ENCODE measurements at places on chromosomes 5 and 9.
A peak's percentile ranks its signal among the peaks of the same experiment; 100 is the strongest.

GRCh38 chr9:127505396-127506116 lies 54.2 kb downstream of the LRSAM1 start:
- DNase-seq: no peak

- no peak for DNase-seq
These were observed 30.4 kb downstream of the IRF1 start for GRCh38 chr5:132459983-132460838.

GRCh38 chr5:643811-644271 lies 31.7 kb downstream of the CEP72 start:
- no peak for DNase-seq

DNA sequence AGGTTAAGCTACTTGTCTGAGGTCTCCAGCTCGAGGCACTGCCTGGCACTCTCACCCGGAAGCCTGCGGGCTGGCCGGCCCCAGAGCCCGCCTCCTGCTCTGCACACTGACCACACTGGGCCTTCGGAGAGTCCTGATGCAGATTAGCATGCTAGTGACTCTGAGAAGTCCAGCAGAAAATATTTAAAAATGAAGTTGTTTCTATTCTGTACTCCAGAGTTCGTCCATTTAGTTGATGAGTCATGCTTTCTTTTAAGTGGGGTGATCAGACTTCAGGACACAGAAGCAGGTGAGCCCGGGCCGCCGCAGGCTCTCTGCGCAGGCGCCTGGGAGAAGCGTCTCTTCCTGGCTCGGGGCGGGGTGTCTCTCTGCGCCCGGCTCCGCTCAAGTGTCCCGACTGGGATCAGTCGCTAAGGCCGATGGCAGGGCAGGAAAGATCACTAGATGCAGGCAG lies 32.5 kb downstream of the FAM240B start:
- DNase-seq: peak; percentile 1

DNA sequence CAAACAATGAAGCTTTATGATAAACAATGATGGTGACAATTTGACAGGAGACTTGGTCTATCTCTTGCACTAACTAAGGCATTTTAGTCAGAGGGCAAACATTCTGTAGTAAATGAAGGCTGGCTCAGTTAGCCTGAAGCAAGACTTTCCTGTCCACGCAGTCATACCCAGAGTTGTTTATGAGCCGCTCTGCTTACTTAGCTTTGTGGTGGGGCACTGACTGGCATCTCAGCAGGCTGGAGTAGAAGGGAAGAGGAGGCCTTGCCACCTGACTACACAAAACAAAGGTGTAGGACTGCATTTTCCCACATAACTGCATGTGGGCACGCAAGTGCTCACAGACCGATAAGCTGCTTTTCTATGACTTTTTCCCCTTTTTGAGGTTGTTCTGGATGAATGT lies 133.7 kb upstream of the EPB41L4A start:
- DNase-seq: no peak
